ENCODE measurements at places on chromosomes 7 and 10. TPM values are rescaled to one million over a fixed set of nuclear protein-coding genes. Genes with fewer than 3 reads are reported as not detected.

GRCh38 chr7:79459381-79459780 is 5.9 kb upstream of the MAGI2 start:
- H3K4me1 ChIP-seq = peaks cover 8% of the 10 kb centered on the region
- peak overlapping the region; percentile 62 for H3K27ac ChIP-seq
- H3K27me3 ChIP-seq = no peaks in the 10 kb centered on the region
- peaks cover 5% of the 10 kb centered on the region for H3K36me3 ChIP-seq
- H3K4me3 ChIP-seq = no peak overlapping the region

GRCh38 chr7:7965301-7965700 is 3.3 kb upstream of the GLCCI1 start:
- DNase-seq = no peak
- no peaks in the 10 kb centered on the region for H3K4me1 ChIP-seq
- H3K27ac ChIP-seq = no peak overlapping the region

GRCh38 chr10:112950714-112951358 is 789 bp downstream of the TCF7L2 start:
- peak; percentile 24 for DNase-seq
- H3K27me3 ChIP-seq = no peaks in the 10 kb centered on the region

DNA sequence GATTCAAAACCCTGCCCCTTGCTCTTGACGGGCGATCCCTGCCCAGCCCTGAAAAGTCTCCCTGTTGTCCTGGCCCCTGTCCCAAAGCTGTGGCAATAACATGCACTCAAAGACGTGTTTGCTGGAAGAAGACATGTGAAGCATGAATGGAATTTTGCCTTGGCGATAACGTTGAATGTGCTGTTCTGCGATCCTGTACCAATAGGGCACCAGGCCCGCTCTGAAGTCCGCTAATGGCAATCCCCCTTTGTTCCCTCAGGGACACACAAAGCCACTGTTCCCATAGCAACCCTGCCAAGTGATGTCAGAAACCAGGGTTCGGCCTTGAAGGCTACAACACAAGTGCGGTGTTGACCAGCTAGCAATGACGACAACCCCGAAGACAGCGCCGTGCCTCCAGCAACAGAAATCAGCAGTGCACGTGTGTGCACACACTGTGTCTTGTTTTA is 284.6 kb downstream of the KLF6 start:
- no peak overlapping the region for H3K4me3 ChIP-seq
- H3K27ac ChIP-seq = peak overlapping the region; percentile 90
- no peaks in the 10 kb centered on the region for H3K27me3 ChIP-seq
- no peaks in the 10 kb centered on the region for H3K4me1 ChIP-seq
- no peaks in the 10 kb centered on the region for H3K36me3 ChIP-seq

DNA sequence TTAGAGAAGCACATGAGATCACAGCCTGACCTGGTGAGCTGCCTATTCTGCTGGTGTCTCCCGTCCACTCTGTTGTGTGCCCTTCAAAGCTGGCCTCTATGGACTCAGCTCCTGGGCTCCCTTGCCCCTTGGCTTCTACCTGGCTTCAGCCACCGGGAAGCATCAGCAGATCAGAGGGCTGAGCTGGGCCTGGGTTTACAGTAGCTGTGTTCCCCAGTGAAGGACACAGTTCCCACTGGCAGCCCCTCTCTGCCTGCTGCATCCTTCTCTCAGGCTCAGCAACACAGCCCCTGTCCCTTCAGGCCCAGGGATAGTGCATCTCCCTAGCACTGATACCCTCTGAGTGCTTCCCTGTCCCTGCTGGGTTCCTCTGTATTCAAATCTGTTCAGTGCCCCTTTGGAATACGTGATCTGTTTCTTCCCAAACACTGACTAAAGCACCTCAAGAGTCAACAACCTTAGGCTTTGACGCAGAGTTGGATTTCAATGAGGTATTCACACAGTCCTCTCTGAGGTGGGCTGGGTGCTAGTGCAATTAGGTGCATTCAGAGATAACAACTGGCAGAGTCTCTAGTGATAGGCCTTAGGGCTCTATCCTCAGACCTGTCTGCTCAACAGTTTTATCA is 109.8 kb downstream of the GRID1 start:
- no peaks in the 10 kb centered on the region for H3K27me3 ChIP-seq
- no peaks in the 10 kb centered on the region for H3K36me3 ChIP-seq
- H3K27ac ChIP-seq = no peak overlapping the region
- no peaks in the 10 kb centered on the region for H3K4me1 ChIP-seq
- no peak overlapping the region for H3K4me3 ChIP-seq
- no peak for DNase-seq

- no peaks in the 10 kb centered on the region for H3K36me3 ChIP-seq
- no peak overlapping the region for H3K27ac ChIP-seq
- H3K4me3 ChIP-seq = no peak overlapping the region
- no peaks in the 10 kb centered on the region for H3K27me3 ChIP-seq
- H3K4me1 ChIP-seq = peaks cover 17% of the 10 kb centered on the region
Observed at GRCh38 chr10:6918305-6918704, 338.2 kb upstream of the PRKCQ start.

GRCh38 chr10:114131094-114131493 is 42.9 kb downstream of the CCDC186 start:
- H3K4me3 ChIP-seq = no peak overlapping the region
- DNase-seq = no peak

- no peaks in the 10 kb centered on the region for H3K4me1 ChIP-seq
- H3K36me3 ChIP-seq = no peaks in the 10 kb centered on the region
- H3K27me3 ChIP-seq = no peaks in the 10 kb centered on the region
- no peak overlapping the region for H3K27ac ChIP-seq
Observed at GRCh38 chr10:21022821-21023220, 125.7 kb upstream of the NEBL start.

- no peak overlapping the region for H3K4me3 ChIP-seq
Observed at GRCh38 chr7:110698576-110698975, 392.4 kb upstream of the LRRN3 start.

DNA sequence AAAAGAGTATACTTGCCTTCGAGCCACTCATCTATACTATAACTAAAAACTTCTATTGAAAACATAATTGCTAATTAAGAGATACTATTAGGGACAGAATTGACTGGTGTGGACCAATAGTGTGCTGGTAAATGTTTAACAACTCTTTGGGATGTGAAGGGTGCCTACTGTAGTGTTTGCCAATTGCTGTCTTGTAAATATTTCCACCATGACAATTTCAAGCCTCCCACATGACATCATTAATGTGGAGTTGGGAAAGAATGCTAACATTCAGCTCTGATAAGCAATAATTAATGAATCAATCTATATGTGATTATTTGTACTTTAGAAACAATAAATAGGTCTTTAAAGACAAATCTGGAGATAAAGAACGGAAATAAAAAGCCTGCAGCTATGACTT is 136.8 kb downstream of the DGKB start:
- no peaks in the 10 kb centered on the region for H3K36me3 ChIP-seq
- no peak overlapping the region for H3K27ac ChIP-seq
- no peaks in the 10 kb centered on the region for H3K4me1 ChIP-seq

GRCh38 chr10:59234816-59235429 is 58.5 kb downstream of the PHYHIPL start:
- no peaks in the 10 kb centered on the region for H3K36me3 ChIP-seq
- DNase-seq = no peak
- H3K4me1 ChIP-seq = no peaks in the 10 kb centered on the region
- H3K27ac ChIP-seq = no peak overlapping the region

DNA sequence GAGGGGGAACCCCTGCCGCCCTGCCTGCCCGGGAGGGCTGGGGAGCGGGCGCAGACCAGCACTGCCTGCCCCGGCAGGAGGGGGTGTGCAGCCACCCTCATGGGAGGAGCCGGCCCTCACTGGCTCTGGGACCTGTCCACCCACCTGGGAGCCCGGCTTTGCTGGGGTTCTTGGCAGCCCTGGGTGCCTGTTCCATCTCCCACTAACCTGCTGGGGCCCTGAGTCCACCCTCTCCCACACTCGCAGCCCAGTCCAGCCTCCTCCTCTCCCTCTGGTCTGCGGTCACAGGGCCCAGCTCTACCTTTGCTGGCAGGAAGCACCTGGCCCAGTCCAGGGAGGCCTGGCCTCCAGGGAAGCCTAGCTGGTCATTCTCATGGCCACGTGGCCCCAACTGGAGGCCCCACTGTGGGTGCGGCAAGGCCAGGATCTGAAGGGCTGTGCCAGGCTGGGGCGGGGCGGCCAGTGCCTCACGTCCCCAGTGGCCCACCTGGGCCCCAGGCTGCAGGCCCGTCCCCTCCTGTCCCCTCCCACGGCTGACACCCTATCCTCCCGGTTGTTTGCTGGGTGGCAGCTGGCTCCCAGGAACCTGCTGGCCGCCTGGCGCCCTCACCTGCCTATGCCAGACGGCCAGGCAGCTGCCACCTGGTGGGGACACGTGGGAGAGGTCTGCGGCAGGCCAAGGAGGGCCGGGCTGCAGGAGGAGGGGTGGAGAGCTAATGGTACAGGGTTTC is at the start of gene TMEM184A:
TSS of gene TMEM184A (minus strand) at position 393 of the 731 bp plus-strand sequence. CDS start 721 bp downstream, outside the sequence.
- DNase-seq = no peak
- no peak within 1 kb of the TSS for H3K4me3 ChIP-seq
- no peaks in the 10 kb centered on the region for H3K4me1 ChIP-seq
- H3K27ac ChIP-seq = no peak within 1 kb of the TSS
- no peaks in the 10 kb centered on the region for H3K36me3 ChIP-seq

DNA sequence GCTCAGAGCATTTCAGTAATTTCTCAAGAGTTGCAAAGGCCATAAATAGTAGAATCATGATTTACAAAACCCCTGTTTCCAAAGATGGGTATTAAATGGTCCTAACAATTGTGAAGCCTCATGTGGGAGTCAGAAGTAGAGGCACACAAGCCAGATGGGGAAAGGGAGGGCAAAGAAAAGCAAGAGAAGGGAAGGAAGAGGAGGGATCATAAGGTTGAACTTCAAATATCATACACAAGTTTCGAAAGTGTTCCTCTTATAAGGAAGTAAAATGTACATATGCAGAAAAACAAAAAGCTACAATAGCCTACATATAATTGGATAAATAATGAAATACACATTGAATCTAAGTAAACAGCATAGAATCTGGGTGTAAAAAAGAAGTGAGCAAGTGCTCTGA is 6.0 kb downstream of the LIPN start:
- H3K4me3 ChIP-seq = no peak overlapping the region
- H3K36me3 ChIP-seq = no peaks in the 10 kb centered on the region
- H3K27me3 ChIP-seq = no peaks in the 10 kb centered on the region

CALML3 gene
- total RNA-seq = not detected

ELFN1 gene
- 0.59 TPM for total RNA-seq

Measured in tibial nerve (tissue), 4 donors.